Muscle of arm (tissue), 14 donors: ENCODE measurements at places on chromosomes 12 and 14.
A peak's percentile ranks its signal among the peaks of the same experiment; 100 is the strongest.

GRCh38 chr12:3380200-3381043 is 110.6 kb upstream of the PRMT8 start:
- no peak for DNase-seq

DNA sequence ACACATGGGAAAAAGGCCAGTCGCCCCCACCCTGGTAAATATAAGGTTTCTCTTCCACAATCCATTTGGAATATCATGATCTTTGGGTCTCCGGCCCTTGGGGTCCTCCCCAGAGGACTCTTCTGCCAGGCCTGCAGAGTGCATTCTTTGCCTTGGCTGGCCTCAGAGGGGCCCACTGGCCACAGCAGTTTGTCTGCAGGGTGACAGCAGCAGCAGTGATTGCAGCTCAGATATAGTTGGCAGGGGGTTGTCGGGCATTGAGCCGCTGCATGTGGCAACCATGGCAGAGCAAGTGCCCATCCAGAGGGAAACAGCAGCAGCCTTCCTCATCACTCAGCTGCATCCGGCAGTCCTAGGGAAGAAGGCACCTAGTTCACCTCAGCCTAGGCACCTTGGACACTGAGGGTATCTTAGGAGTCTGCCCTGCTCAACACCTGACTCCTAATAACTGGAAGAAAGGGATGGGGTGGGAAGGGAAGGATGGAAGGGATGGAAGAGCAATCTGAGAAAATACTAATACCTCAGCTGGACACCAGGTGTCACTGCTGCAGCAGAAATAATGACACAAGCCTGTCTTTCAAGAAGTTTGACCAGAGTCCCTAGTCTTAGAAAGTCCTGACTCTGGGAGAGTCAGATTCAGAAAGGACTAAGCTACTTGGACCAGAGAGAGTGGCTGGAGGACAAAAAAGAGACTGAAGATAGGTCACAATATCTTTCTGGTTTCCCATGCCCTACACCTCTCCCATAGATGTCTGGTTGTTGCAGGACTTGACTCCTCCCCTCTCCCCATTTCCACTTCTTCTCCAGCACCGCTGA is 8.9 kb downstream of the AJUBA start:
- DNase-seq: peak; percentile 69

GRCh38 chr12:32448586-32448985 is 49.2 kb downstream of the FGD4 start:
- no peak for DNase-seq

- DNase-seq: peak; percentile 70
These were observed 386.8 kb downstream of the BCAT1 start for GRCh38 chr12:24561882-24562770.

DNA sequence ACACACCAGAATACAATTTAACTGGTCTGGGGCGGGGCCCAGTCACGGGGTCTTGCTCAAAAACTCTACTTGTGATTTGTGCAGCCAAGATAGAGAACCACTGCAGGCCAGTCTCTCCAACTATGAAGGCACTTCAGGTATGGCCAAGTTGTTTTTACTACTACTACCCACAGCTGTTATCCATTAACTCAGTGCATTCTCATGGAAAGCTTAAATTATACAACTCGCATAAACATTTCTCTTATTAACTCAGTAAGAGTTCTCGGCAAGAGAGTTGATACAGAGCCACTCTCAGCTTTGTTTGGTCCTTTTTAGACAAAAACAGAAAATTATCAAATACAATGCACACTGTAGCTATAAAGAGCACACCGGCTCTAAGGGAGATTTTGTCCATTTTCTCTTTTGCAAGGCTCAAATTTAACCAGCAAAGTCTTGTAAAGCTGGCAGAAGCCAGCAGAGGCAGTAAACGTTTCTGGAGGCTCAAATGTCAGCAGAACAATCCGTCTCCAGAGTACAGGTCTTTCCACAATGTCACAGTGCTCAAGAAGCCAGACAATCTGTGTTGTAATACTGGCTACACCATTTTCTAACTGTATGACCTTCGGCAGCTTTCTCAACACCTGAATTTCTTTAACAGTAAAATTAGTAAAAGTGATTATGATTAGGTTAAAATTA is 85.9 kb downstream of the PTGER2 start:
- peak; percentile 52 for DNase-seq

DNA sequence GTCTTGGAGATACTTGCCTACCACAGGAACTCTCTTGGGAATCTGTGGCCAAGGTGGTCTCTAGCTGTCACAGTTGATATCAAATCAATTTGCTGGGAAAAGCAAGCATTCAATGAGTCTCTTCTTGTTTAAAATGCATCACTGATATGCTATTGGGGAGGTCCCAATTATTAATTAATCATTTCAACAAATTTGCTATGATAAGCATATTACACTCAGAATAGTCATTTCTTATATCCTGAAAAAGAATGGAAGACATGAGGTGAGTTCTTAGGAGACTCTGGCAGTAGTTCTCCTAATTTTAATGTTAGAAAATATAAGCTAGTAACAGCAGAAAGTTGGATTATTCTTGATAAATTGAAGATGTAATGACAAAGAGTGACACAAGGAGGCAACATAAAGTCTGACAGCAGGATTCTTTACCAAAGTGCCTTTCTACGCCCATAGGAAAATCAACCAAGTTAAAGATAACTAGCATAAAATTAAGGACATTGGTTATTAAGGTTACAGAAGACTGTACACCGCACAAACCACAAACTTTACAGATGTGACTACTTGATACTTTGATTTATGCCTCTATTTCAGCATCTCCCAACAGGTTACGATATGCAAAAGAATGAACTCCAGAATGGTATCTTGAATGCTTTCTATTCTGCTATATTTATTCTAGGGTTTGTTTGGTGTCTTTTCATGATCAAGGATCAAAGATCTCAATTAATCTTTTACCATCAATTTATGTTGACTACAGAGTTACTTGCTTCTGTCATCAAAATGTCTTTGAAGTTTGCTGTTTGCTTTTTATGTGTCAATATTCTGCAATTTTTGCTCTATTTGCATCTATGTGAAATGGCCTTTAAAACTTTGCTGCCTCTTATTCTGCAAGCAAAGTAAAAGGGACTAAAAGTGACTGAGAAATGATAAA is 349.6 kb upstream of the CLEC14A start:
- DNase-seq: no peak

GRCh38 chr12:86143162-86143561 is 113.0 kb downstream of the MGAT4C start:
- no peak for DNase-seq

- DNase-seq: no peak
These were observed 48.1 kb downstream of the KDM2B start for GRCh38 chr12:121532503-121533393.

GRCh38 chr12:45572114-45572513 is 157.4 kb upstream of the ARID2 start:
- no peak for DNase-seq
